Activated CD8-positive, alpha-beta memory T cell treated with anti-CD3 and anti-CD28 coated beads, Interleukin-2, amount 50 U/mL, for 4 hours (primary cell): ENCODE measurements at places on chromosomes 2 and 18.

- no peak for DNase-seq
Observed at GRCh38 chr2:24459224-24460161, 31.6 kb upstream of the NCOA1 start.

DNA sequence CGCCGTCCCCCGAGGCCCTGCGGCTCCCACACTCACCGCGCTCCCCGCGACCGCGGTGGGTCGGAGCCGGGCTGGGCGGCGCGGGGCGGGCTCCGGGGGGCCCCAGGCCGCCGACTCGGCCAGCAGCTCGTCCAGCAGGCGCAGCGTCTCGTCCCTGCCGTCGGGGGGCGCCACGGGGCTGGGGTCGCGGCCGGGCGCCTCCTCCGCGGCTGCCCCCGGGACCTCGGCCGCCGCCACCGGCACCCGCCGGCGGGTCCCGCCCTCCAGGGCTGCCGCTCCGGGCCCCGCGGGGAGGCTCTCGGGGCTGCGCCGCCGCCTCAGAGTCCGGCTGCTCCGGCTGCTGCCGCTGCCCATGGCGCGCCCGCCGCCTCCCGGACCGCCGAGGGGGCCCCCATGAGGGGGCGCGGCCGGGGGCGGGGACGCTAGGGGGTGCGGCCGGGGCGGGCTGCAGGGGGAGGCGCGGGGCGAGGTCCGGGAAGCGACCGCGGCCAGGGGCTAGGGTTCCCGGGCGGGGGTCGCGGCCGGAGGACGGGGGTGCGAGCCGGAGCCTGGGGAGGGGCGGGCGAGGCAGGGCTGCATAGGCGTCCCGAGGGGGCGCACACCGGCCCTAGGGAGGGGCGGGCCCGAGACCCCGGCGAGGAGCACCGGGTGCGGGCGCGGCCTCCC, at the start of gene CYS1:
Gene CYS1, minus strand, starts transcription at position 542 of the 666 bp plus-strand sequence. Its CDS starts 188 bp downstream, at position 354.
- DNase-seq, result no peak

- no peak for DNase-seq
Observed at GRCh38 chr2:112807233-112807807, 23.0 kb upstream of the IL1A start.

- DNase-seq, result no peak
Observed at GRCh38 chr2:130156624-130157004, 11.7 kb upstream of the CCDC74B start.
